ENCODE measurements at places on chromosomes 2 and 18.

DNA sequence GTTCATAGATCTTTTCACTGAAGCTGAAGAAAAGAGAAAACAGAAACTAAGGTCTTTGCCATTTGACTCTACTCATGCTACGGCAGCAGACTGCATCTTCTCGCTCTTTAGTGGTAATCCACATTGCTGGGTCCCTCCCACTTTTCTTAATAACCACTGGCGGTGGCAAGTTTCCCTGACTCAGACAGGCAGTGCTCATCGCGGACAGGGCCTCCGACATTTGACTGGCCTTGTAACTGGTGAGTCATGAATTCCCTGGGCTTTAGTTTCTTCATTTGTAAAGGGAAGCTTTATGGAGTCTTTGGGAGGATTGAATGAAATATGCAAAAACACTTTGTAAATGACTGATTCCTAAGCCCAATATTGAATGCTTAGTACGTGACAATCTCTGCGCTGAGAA is 238.2 kb upstream of the RBBP8 start:
- no peak for DNase-seq

- no peak for DNase-seq
Observed at GRCh38 chr2:174171686-174172445, 76.5 kb downstream of the OLA1 start.

DNA sequence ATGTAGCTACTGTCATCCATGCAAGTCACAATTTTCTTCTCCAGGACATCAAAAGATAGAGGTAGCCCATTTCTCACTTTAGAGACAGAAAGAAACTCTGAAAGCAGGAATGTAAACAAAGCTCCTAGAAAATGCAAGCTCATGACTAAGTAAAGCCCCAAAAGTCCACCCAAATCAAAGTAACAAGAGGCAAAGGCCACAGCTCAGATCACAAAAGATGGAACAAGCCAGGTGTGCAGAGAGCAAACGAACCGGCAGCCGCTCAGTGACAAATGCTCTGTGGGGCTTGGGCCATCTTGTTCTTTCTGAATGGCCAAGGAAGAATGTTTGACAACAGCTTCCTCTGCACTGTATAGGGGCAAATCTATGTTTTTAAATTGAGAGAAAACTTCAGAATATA is 201.0 kb downstream of the CYRIA start:
- no peak for DNase-seq

DNA sequence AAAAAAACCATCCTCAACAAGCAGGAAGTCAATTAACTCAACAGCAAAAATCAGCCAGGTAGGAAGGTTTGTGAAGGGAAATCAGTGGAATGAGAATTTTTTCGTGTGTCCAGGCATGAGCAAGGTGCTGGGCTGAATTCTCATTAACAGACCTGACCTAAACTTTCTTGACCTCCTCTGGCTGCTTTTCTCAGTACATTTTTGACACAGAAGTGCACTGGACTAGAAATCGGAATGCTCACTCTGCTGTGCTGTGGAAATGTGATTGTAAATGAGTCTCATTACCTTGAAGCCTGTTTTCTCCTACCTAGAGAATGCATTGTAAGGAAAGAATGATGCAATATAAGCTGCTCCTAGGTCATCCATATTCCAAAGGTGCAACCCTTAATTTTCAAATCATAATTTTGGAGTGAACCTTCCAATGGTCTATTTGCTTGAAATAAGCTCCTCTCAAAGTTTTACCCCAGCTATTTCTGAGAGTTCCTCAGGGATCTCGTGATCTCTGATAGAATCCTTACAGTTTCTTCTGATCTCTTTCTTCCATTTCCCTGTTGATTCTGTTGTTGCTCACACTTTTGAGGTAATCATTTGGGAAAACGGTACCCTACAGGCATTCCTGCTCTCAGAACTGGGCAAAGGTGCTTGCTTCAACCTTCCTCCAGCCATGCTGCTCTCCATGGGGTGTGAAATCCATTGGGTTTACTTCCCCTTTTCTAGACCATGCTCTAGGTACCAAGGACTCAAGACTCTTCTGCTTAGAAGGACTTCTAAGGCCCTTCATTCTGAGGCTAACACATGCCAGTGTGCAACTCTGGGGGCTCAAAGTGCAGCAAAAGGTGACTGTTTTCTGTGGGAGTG is 104.9 kb upstream of the ITPRID2 start:
- no peak for DNase-seq

- no peak for DNase-seq
Observed at GRCh38 chr2:27270670-27271069, 4.6 kb upstream of the DNAJC5G start.

- no peak for DNase-seq
Observed at GRCh38 chr2:71932780-71933466, 214.7 kb downstream of the CYP26B1 start.

DNA sequence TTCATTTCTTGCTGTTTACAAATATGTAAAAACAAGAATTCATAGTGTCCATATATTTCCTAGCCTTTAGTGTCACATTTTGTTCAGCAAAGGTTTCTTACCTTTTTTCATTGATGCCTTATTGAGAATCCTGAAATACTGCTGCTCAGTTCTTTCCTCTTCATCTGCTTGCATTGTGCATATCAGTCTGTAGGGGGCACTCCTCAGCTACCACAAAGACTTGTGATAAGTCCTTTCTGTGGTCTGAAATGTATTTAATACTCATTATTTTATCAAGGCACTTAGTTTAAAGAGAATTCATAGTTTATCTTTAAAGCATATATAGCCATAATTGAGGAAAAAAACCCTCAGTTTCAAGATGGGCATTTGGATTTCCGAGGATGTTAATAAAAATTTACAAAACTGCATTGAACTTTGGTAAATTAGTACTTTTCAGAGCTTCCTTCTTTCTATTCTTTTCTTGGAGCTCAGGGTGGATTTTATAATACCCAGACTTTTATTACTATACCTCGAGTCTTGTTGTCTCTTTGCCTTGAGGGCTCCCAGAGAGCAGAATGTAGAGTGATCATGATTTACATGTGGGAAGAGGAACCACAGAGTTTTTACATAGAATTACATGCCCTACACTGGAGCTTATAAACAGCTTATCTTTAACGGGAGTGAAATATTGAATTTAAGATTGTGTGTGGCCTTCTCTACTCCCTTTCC is 570.1 kb downstream of the PLCL1 start:
- no peak for DNase-seq

DNA sequence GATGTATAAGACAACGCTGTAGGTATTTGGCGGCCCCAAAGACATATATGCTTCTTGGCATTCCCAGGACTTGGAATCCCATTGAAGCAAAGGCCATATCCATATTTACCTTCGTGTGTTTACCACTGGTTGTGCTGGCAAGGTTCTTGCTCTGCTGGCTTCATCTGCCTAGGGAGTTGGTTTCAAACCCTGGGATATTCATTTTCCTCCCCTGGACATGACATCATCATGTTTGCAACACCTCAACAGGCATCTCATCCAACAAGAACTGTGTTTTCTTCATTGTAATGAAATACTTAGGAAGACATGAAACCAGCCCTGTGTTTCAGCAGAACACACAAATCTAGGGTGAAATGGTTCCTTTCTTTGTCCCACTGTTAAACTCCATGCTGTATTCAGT is 77.9 kb upstream of the PHLPP1 start:
- no peak for DNase-seq

GRCh38 chr2:210727549-210727948 is 171.2 kb downstream of the CPS1 start:
- no peak for DNase-seq

DNA sequence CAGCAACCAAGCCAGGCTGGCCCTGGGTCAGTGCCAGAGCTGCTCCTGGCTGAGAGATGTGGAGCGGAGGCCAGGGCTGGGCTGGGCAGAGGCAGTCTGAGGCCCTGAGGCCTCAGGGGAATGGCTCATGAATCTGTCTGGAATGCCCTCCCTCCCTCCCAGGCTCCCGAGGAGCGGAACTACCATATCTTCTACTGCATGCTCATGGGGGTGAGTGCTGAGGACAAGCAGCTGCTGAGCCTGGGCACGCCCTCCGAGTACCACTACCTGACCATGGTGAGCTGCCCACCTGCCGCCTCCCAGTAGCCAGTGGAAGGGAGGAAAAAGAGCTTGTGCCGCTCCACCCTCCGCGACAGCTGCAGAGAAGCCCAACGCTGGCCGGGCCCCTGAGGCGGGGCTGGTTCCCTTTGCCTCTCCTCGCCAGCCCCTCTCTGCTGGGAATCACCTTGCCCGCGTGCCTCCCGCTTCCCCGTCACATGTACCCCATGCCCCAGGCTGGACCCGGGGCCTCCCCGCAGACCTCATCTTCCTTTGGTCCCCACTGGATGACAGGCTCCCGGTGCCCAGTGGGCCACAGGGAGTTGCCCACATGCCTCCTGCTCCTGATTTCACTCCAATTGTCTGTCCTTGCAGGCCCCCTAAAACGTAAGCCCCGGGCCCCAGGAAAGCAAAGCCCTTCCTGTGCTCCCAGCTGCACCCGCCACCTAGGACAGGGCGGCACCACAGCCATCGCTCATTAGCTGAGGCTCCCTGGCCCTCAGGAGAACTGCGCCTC is 41.1 kb downstream of the MYO7B start:
- no peak for DNase-seq

DNA sequence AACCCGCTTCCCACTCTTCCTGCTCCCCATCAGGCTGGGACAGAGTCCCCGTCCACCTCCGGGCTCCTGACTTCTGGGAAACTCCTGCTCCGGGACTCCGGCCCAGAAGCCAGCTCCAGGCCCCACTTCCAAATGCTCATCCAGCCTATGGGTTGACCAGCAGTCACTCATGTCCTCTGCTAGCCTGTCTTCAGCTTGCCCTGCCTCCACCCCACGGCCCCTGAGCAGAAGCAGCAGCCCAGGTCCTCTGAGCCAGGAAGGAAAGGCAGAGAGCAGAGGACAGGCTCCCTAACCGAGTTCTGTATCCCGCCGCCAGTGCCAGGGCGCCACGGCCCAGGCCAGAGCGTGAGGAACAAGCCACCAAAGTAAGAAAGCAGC is 86.4 kb upstream of the ID2 start:
- DNase-seq = no peak

DNA sequence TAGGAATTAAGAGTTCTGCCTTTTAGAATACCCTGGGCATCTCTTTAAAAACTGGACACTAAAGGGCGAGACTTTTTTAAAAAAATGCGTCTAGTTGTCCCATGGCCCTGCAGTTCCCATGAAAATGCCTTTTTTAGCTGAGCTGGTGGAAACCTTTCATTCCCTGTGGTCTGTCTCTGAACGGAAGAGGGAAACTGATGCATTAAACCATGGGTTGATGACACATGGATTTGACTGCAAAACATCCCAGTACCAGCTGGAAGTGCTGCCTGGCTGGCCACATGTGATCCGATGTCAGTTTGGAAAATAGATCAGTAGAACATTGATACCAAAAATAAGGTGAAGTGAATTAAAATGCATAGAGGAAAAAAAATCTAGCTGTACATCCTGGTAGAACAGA is 129.2 kb downstream of the MYO1B start:
- no peak for DNase-seq

- no peak for DNase-seq
Observed at GRCh38 chr2:19648583-19648982, 253.2 kb downstream of the TTC32 start.

DNA sequence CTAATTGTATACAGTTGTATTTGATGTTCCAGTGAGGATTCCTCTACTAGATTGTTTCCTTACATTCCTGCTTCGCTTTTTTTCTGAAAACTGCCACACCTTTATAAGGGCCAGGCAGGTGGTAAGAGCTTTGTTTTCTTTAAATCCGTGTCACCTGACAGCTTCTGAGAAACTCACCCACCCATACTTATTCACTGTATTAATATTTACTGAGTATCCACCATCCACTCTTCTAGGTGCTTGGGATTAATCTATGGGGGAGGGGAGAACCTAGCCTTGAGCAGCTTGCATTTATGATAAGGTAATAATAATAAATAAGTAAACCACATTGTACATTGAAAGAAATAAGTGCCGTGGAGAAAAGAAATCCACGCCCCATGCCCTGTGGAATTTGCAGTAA is 174.7 kb upstream of the AGAP1 start:
- DNase-seq = no peak

DNA sequence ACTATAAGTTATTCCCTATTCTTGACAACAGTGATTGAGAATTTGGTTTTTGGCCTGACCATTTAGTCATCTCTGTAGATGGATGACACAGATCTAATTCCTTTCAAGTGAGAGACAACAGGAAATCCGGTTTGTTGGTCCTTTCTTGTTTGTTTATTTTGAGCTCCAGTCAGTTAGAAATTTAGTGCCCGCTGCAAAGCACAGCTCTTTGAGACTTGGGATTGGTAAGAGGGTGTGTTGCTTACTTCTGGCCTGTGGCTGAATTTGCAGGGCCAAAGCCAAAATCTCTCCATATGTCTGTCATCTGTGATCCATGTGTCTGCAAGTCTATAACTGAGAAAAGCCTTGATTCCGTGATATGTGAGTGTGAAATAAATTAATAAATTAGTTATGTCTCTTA is 74.3 kb downstream of the BIN1 start:
- DNase-seq = no peak

DNA sequence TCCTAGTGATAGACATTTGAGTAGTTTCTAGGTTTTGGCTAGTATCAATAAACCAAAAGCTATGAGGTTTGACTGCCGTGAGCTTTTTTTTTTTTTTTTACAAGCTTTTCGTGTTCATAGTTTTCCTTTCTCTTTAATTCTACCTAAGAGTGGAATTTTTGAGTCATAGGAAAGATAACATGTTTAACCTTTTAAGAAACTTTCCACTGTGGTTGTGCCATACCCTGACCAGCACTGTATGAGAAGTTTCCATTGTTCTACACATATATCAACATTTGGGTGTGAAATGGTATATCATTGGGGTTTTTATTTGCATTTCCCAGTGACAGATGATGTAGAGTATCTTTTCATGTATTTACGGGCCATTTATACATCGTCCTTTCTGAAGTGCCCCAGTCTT is 31.7 kb downstream of the UBE2F start:
- peak; percentile 22 for DNase-seq
